ENCODE measurements at places on chromosomes 13 and 19.

GRCh38 chr13:106533943-106534638 lies 1.4 kb downstream of the EFNB2 start:
- DNase-seq: no peak

- no peak for DNase-seq
Measured at GRCh38 chr19:46142294-46142693, 5.7 kb upstream of the IGFL2 start.

DNA sequence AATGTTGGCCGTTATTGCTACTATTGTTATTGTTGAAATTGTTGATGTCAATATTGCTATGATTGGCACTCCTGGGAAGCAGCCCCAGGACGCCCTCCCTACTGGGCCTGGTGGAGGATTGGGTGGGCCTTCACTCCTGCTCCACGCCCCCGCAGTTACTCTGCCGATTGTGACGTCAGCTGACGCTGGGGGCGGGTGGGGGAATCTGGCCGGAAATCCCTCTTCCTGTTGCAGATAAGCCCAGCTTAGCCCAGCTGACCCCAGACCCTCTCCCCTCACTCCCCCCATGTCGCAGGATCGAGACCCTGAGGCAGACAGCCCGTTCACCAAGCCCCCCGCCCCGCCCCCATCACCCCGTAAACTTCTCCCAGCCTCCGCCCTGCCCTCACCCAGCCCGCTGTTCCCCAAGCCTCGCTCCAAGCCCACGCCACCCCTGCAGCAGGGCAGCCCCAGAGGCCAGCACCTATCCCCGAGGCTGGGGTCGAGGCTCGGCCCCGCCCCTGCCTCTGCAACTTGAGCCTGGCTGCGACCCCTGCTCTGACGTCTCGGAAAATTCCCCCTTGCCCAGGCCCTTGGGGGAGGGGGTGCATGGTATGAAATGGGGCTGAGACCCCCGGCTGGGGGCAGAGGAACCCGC lies at the start of gene ETV2:
TSS of gene ETV2 (plus strand) at position 231 of the 637 bp plus-strand sequence. CDS start 716 bp downstream, outside the sequence.
- DNase-seq: no peak

GRCh38 chr19:38759590-38760003 lies 13.7 kb downstream of the LGALS7 start:
- DNase-seq: no peak

All from cortex of kidney (tissue), 1 donor.